ENCODE measurements at places on chromosomes 11 and 22.

- DNase-seq: peak; percentile 30
These were observed 1.4 kb downstream of the FDX1 start for GRCh38 chr11:110431051-110431672.

DNA sequence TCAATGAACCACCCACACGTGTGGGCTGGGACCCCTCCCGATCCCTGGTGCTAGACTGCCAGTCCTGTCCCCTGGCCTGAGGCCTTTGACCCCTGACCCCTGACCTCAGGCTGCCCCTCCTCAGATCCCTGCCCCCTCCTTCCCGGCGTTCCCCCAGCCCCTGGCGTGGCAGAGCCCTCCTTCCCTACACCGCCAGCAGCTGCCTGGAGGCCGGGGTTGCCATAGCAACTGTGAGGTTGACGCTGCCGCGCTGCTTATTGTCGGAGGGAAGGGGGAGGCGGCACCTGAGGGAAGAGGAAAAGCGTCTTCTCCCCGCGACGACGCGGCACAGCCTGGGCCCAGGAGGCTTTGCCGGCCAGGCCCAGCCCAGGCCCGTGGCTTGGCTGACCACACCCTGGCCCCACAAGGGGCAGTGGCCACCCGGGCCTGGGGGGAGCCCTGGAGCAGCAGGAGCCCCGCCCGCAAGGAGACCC lies 32.6 kb downstream of the SHANK3 start:
- peak; percentile 45 for DNase-seq

- DNase-seq: no peak
These were observed at the start of gene OSBPL5 for GRCh38 chr11:3165152-3165705. OSBPL5 (minus strand) TSS chr11:3165310; CDS start chr11:3129148, 36,162 bp downstream.

GRCh38 chr11:114285599-114285998 lies 10.6 kb upstream of the NNMT start:
- no peak for DNase-seq

- no peak for DNase-seq
These were observed 46.7 kb downstream of the IGSF9B start for GRCh38 chr11:133910101-133910500.

- peak; percentile 6 for DNase-seq
These were observed 100.3 kb upstream of the CLPB start for GRCh38 chr11:72534371-72535193.

Measured in NCI-H510A treated with DMSO at 0.1 percent for 48 hours (cell line).